ENCODE measurements at places on chromosomes 5 and 9.

GRCh38 chr5:118791926-118792734, 196.2 kb downstream of the DTWD2 start:
- no peak for DNase-seq

GRCh38 chr5:58300346-58300895, 159.5 kb downstream of the PLK2 start:
- DNase-seq = no peak

DNA sequence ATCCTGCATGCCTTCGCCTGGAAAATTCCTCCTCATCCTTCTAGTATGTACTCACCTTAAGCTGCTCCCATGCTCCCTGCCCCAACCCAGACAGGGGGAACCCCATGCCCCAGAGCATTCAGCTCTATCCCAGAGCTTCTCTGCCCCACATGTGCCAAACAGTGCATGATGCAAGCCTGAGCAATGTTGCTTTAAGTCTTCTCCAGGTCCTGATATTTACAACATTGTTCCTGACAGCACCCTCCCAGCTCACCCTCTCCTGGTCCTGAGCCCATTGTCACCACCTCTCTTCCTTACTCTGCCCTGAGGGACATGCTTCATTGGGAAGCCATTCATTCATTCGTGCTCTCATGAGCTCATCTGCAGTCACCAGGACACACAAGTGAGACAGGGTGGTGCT, 23.4 kb upstream of the BARX1 start:
- DNase-seq = no peak

DNA sequence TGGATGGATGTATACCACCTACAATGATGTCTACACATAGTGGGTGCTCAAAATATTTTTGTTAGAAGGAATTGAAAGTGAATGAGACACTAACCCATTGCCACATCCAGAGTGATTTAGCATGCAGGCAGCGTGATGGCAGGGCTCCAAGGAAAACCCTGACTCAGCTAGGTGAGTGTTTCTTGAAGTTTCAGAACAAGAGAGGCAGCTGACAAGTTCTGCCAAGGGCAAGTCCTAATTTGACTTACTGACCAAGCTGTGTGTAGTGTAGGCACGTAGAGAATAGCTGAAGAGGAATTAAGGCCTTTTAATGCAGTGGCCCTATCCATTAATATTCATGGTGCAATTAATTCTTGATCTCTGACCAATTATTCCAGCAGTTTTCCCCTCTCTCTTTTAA, 107.8 kb upstream of the ATP10B start:
- no peak for DNase-seq

DNA sequence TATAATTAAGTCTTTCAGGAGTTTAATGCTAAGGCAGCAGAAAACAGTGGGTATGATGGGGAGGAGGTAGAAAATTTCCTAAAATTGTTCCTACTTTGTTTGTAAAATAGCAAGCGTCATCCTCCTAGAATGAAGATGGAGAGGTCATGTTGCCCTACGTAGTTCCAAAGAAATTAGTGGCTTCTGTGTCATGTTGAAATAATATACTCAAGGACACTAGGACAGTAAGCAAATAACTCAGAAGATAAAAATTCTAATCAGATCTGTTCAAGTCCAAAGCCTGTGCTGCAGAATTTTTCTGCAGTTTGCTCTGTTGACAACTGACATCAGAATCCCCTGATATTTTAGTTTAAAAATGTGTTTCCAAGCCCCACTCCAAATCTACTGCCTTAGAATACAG, 486.3 kb downstream of the DIRAS2 start:
- no peak for DNase-seq

GRCh38 chr5:148202531-148203203, at the start of gene SPINK6:
Gene SPINK6, plus strand, starts transcription at chr5:148203042. Its CDS starts 55 bp downstream, at chr5:148203097.
- no peak for DNase-seq

GRCh38 chr5:135587721-135588663, 9.2 kb upstream of the CXCL14 start:
- DNase-seq = no peak

- no peak for DNase-seq
These were observed 166.8 kb downstream of the MUSK start for GRCh38 chr9:110835404-110835803.

DNA sequence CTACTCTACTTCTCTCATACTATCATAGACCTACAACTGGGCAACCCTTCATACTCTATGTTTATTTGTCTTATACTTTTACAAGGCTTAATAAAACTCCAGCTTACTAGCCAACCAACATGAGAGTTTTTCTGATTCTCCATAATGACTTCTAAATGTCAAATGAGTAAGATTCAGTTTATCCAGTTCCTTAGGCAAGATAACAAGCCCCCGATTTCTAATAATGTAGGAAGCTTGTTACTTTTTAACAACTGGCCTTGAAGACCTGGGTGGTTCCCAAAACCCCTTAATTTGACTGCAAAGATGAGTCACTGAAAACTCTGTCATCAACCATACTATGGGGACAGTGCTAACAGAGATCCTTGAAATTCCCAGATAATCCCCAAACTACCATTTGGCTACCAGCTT, 294.6 kb upstream of the ACTBL2 start:
- no peak for DNase-seq

DNA sequence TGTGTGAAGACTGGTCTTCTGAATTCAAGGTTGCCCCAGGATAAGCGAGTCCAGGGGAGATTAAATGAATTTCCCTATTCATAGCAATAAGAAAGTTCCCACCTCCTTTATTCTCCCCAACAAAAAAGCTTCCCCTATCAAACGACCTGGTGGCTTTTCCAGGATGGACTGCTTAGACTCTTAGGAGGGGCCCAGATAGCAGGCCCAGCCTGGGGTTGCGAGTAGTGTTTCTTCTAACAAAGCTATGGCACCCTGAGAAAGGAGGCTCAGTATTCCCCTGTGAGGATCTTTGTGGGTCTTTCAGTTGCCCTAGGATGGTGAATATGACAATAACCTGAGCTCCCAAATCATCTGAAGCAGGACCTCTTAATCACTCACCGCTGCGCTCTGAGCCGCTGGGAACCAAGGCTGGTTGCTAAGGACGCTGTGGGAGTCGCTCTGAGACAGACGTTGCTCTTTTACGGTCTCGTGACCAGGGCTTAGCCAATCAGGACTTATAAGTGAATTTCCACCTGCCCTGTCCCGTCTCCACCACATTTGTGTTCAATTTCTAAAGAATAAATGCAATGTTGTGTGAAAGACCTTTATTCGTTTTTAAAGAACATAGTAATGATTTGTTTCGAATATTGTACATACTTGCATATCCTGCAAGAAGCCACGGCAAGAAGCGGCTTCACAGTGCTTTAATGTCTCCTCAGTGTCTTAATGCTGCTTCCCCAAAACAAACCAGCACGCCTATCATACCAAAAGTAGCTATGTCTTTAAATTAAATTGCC, at the start of gene TMEM232:
TMEM232 (minus strand) TSS at position 423 of the 776 bp plus-strand sequence. CDS start 59,319 bp downstream, outside the sequence.
- DNase-seq = no peak

DNA sequence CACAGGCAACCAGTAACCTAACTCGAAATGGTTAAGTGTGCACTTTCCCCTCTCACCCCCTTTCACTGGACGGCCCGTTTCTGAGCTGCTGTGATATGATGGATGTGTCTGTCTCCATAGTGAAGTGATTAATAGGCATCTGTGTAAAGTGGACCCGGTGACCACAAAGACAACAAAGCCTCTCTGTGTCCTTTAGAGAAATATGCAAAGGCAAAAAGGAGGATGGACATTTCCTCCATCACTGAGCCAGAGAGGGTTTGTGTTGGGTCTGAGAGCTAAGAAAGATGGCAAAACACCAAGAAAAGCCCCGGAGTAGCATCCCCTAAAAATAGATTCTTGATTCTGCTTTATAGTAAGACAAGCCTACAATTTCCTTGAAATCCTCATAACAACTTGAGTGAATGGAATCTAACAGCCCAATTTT, 120.6 kb downstream of the SEMA6A start:
- DNase-seq = no peak

- no peak for DNase-seq
These were observed 21.4 kb upstream of the TRMT10B start for GRCh38 chr9:37732086-37732741.

DNA sequence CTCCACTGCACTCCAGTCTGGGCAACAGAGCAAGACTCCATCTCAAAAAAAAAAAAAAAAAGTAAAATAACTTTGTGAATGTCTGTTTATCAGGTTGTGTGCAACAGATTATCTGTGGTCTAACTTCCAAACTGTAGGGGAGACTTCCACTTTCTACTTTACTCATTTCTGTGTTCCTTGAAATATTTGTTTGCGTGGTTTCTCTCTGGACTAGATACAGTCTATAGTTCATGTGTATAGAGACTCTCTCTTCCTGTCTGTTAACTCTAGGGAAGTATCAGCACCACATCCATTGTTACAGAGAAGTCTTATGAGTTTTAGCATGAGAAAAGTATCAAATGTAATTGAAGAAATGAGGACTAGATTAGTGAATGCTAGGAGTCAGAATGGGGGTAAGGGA, 168.3 kb downstream of the LPAR1 start:
- DNase-seq = no peak

- DNase-seq = no peak
These were observed 85.0 kb downstream of the ADRB2 start for GRCh38 chr5:148911386-148911785.

DNA sequence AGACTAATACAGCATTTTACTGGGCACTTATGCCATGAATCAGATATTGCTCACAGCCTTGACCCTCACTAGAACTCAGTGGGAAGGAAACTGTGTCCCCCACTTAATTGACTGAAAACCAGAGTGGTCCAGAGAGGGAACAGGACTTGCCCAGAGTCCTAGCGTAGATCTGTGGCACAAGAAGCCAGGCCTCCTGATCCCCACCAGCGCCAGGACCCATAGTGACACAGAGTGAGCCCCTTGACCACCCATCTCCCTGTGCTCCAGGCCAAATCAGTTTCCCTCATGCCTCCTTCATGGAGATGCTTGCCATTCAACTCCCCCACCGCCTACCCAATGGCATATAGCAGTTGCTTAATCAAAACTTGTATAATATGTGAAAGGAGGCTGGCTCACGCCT, 8.3 kb downstream of the KIF12 start:
- DNase-seq = no peak

- peak; percentile 79 for DNase-seq
These were observed at the start of the genes NSUN2 and SRD5A1 for GRCh38 chr5:6632888-6633468. Gene NSUN2, minus strand, starts transcription at chr5:6633044. Its CDS starts 65 bp downstream, at chr5:6632979. Gene SRD5A1, plus strand, starts transcription at chr5:6633440. Its CDS starts 137 bp downstream, at chr5:6633577.

- no peak for DNase-seq
These were observed 43.9 kb upstream of the CEP72 start for GRCh38 chr5:568061-568781.

DNA sequence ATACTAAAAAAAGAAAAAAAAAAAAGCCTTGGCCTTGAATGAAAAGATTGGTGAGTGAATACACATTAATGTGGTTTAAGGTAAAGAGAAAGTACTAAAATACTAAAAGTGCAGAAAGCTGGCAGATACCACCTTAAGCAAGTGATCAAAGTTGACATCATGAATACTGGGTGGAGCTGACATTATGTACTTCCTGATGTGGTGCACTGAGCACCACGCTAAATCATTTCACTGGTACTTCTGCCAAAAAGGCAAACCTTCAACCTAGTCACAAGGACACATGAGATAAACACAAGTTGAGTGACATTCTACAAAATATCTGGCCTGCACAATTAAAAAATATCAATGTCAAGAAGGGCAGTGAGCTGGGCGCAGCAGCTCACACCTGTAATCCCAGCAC, 33.8 kb upstream of the PANK3 start:
- DNase-seq = no peak

GRCh38 chr9:27310582-27310981, 13.6 kb upstream of the EQTN start:
- no peak for DNase-seq

- DNase-seq = no peak
These were observed 75.0 kb downstream of the TNC start for GRCh38 chr9:115042781-115043509.

DNA sequence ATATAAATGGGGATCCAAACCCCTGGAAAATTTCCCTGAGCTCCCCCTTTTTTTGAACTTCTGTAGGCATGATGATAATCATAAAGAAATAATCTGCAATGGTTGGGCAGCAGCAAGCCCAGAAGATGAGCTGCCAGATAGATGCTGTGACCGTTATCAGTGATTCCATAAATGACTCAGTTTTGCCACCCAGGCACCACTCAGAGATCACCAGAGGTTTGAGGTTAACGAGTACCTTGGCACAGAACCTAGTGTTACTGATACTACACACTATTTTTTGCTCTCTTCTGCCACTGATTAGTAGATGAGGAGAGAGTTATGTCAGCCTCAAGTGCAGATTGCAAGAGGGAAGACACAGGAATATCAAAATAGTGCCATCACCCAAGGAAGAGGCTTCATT, 199.3 kb upstream of the PTGER4 start:
- DNase-seq = no peak

GRCh38 chr5:157744051-157745011, 819 bp downstream of the LSM11 start:
- no peak for DNase-seq

DNA sequence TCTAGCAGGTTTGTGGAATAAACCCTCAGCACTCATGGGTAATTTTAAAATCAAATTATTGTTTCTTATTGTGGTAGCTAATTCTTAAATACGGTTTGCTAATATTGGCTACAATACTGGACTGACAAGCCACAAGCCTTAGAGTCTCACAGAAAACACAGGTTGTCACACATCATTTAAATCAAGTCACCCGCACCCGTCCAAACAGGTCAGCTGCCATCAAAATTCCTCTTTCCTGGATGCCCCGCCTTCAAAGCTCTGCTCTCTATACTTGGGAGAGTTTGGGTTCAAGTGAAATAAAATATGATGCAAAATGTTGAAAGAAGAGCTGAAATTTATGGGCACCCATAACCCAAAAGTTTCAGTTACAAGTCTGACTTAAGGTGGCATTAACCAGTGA, 12.3 kb upstream of the SUSD1 start:
- no peak for DNase-seq

DNA sequence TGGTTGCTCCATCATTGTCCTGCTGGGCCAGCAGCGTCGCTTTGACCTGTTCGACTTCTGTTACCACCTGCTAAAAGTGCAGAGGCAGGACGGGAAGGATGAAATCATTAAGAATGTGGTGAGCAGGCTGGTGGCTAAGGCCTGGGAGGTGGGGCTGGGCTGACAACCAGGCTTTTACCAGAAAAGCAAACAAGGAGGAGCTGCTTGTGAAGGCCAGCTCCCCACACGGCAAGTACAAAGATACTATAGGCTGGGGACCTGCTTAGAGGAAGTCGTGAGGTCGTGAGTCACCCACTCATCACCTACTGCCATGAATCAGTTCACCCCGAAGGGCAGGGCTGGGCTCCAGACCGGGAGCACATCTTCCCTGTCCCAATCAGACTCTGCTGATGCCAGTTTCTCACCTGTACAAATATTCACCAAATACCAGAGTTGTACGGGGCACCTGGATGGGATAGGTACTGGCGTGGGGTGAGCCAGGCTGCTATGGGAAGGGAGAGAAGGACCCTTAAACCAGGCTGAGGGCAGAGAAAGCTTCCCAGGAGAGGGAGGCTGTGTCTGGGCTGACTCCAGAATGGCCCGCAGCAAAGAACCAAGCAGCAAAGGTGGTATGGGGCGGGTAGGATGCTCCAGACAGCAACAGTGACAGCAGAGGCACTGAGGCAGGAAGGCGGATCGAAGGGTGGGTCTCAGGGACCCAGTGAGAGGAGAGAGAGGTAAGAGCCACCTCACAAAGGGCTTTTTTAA, 69.3 kb upstream of the NIPAL4 start:
- no peak for DNase-seq

DNA sequence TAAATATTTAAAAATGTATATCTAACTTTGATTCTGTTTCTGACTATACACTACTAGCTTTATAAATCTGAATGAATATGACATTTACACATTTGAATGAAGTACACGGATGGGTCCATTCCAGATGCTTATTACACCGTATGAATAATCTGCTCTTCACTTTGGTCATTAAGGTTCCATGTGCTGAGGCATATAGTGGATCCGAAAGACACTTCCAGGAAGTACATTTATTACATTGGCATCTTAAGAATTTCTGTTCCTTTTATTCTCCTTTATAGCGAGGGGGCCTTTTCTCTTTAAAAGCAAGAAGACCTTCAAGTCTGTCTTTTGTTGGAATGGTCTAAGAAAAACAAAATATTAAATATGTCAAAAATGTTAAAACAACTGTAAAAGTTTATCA, 147.6 kb downstream of the AUH start:
- no peak for DNase-seq

Data from tibial nerve (tissue), 4 donors.